Thyroid gland (tissue), 4 donors: ENCODE measurements at places on chromosomes 2 and 18.

GRCh38 chr2:23649303-23649702 lies 264.3 kb downstream of the KLHL29 start:
- DNase-seq = no peak

GRCh38 chr2:10007921-10008808 lies 35.2 kb upstream of the KLF11 start:
- DNase-seq = no peak

- DNase-seq = no peak
These were observed 41.7 kb downstream of the ATOH8 start for GRCh38 chr2:85795331-85796045.

DNA sequence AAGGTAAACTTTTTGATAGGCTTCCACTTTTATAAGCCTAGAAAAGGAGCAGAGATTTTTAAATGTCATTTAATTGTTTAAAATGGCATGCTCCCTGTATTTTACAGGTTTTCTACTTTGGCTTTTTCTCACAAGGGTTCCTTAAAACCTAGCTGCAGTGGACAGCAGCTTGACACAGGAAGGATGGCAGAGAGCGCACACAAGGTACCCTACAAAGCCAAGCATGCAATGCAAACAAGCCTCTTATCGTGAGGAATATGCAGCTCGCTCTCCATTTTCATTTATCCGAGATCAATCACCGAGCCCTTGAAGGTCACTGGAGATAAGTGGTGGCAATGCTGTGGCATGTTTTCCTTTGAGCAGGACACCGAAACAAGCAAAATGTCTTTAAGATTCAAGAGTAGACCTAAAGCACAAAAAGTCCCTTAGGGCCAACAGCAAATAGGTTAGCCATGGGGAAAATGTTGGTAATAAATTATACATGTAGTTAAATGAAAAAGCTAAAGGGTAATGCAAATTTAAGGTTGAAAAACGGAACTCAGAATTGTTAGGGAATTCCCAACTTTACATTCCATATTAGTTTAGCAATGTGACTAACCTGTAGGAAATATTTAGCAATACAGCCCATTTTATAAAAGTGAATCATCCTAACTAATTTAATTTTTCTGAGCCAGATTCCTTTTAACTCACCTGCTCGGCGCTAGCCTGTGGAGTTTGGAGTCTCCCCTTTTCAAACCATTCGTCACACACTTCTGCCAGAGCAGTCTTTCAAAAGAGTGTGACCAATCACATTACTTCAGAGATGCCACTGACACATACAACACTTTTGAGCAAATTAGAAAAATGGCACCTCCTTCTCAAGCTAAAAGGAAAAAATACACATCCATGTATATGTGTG lies 337.9 kb upstream of the PKDCC start:
- DNase-seq = no peak

GRCh38 chr2:174593574-174594203 lies 3.9 kb downstream of the WIPF1 start:
- no peak for DNase-seq

- DNase-seq = no peak
These were observed 7.9 kb upstream of the CETN1 start for GRCh38 chr18:572091-572830.

DNA sequence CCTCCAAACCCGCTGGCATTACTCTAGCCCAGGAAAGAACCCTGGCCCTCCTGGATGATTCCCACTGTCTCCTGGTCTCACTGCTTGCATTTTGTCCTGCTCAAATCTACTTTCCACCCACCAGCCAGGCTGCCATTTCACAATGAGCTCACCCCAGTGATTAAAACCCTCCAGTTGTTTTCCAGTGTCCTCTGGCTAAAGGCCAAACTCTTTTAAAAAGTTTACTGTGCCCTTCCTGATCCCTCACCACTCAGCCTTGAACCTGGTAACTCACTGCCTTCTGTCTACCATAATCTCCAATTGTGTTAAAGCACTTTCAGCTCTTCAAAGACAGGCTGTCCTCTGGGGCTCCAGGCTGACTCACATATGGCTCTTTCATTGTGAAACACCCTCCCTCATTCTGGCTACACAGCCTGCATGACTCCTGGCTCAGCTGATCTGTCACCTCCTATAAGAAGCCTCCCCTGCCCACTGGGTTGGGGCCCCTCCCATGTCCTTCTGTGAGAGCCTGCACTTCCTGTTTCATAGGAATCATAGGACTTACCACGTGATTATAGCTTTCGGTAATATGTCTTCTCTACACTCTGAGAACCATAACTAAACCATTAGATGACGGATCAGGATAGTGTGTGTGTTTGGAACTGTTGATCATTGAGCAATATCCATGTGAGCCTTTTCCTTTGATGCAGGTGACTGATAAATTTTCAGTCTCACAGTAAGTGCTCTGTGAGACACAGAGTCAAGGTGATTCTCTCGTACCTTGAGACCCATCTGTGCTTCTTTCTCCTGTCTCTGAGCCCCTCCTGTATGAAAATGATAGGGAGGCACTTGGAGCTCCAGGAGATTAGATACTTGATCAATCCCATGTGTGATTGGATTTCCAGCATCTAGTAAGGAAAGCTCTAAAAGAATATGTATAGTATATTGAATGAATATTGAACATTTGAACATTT lies 590.8 kb upstream of the ID2 start:
- DNase-seq = peak; percentile 14

DNA sequence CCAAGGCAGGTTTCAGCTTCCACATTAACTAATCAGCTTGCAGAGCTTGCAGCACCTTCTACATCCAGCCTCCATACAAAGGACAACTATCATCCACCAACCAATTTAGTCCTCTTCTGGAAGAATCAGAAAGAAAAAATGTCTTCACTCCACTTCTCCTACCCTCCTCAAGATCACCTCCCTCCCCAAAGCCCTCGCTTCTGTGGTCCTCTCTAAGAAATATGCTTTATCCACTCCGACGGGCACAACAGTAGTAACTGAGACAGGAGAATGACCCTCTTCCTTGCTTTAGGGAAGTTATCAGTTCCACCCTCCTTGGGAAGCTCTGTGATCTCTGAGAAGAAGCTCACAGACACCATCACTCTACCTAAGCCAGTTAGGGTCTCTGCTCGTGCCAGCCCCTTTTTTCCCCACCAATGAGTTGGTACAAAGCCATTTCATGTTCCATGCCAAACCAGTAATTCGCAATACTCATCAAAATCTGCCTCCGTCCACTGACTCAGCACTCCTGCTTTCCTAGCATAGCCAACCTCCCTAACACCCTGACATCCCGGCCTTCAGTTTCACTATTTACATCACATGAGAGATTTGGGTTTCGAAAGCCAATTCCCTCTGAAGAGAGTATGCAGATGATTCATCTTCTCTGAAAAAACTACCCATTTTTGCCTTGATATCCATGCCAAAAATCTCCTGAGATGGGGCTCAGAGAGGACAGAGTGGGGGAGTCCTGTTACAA lies 114.1 kb upstream of the PKDCC start:
- DNase-seq = no peak

- DNase-seq = no peak
These were observed 90.3 kb upstream of the SNTG2 start for GRCh38 chr2:860259-860855.

DNA sequence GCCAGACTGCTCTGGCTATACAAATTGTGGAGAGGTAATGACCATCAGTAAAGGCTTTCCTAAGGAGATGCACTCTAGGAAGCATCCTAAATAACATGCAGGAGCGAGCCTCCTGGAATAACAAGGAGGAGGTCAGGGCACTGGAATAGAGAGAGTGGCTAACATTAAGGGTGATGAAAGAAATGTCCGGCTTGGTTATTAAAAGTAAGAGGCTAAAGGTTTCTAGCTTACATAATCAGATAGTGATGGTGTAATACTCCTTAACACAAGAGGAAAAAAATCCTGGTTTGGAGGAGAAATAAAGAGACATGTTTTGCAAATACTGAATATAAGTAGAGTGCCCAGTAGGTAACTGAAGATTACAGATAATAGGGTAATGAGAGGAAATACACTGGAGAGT lies 365.7 kb downstream of the ZEB2 start:
- DNase-seq = no peak

- DNase-seq = no peak
These were observed 1383.8 kb upstream of the ACVR2A start for GRCh38 chr2:146461068-146461467.

DNA sequence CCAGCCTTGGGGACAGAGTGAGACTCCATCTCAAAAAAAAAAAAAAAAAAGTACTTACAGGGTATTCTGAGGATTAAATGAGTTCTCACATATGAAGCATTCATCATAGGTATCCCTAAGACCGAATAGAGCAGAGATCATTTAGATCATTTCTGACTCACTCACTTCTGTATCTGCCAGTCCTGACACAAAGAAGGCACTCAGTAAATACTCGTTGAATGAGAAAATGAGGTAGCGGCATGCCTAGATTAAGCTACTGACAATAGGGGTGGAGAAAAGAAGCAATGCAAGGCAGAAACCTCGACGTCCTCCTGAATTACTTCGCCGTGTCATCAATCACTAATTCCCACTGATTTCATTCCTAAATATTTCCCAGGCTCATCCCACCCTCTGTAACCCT lies 103.8 kb downstream of the GREB1L start:
- DNase-seq = no peak

DNA sequence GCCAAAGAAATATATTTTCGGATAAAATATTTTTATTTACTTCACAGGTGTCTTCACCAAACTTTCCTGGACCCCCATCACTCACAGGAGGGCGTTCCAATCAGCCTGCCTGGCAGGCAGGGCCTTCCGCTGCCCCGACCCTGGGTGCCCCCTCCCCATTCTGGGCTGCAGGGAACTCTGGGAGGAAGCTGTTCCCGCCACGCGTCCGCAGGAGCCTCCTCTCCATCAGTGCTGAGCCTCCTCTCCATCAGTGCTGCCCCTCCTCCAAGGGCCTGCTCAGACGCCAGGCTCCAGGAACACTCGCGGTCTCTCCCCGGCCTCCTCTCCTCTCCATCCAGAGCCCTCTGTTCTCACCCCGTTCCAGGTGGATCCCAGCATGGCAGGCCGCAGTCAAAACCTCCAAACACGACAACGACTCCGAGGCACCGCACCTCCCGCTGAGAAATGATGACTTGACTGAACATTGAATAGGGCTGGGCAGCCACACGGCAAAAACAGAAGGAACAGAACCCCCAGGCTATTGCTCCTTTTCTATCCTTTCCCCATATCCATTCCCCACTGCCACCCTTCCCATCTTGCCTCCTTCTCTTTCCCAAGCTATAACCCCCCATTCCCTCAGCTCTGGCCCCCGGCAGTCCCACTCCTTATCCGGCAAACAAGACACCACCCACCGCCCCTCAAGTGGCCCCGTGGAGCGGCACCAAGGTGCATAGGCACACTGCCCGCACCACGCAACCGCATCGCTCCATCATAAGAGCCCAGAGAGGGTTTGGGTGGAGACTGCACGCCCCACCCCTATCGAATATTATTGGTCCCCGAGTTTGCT lies 268.6 kb upstream of the RAB6C start:
- no peak for DNase-seq

DNA sequence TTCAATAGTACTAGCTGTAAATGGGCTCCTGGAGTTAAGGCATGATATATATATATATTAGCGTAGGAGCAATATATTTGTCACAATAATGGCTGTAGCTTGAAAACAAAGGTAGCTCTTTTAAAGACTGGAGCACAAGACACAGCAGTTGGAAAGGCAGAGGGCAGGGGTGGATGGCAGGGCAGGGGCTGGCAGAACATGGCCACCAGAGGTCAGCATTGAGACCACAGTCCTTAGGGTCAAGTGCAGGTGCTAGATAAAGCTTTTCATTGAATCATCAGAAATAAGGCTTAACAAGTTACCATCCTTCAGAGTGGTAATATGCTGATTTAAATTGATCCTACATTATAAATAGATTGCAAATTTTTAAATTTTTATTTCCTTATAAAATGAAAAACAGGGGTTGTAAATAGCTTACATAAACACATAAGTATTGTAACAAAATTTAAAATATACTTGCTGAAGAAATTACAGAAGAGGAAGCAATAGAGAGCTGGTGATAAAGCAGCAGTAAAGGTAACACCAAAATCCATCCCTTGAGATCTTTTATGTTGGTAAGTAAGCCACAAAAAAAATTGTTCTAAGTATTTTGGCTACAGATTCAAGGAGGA lies 161.2 kb upstream of the PIEZO2 start:
- DNase-seq = peak; percentile 49

DNA sequence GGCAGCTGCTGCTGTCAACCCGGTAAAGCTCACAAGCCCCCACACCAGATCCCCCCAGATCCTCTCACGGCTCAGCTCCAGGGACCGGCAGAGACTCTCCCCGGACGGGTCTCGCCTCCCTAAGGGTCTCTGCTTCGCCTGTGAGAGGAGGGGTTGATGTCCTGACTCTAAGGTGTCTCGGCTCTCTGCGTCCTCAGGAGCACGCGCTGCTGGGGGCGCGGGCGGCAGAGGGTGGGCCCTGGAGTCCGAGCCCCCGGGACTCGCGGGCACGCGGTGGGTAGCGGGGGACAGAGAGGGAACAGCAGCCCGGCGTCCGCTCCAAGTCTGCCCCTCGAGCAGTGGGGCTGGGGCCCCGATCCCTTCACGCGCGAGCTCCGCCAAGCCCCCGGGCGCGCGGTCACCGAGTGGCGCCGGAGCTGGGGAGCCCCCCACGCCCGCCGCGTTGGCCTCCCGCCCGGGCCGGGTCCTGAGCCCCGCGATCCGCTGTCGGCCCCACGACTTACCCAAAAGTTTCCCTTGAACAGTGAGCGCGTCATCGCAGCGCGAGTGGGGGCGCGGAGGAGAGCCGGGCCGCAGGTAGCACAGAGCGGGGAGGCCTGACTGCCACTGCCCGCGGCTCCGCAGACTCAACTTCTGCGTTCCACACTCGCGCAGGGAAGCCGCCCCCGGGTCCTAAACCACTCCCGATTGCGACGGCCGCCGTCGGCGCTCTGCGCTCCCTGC lies at the start of gene PSTPIP2:
TSS of gene PSTPIP2 (minus strand) at position 608 of the 723 bp plus-strand sequence. CDS start at position 536, 72 bp downstream.
- DNase-seq = peak; percentile 72

- DNase-seq = no peak
These were observed 94.0 kb downstream of the PXDN start for GRCh38 chr2:1650085-1650872.

DNA sequence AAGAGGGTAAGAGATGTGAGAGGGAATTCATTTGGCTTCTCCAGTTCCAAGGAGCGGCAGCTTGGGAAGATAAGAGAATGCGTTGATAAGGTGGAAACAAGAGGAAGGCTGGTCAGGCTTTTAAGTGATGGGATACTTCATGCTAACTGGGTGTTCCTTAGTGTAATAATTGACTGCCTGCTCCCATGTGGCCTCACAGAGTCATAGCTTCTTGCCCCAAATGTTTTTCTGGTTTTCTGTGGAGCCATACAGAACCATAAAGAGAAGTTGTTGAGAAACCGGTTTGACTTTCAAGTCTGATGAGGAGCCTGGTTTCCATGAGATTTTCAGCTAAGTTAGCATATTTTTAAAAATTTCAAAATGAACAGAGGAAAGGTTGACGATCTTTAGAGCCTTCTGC lies 97.5 kb upstream of the ZFP36L2 start:
- no peak for DNase-seq

GRCh38 chr18:32771169-32771751 lies 1.6 kb downstream of the KLHL14 start:
- DNase-seq = peak; percentile 53
